ENCODE measurements at places on chromosomes 4 and X. TPM values are rescaled to one million over a fixed set of nuclear protein-coding genes. Genes with fewer than 3 reads are reported as not detected.

GRCh38 chrX:7076245-7076661 is 71.3 kb upstream of the STS start:
- DNase-seq, result no peak
- H3K36me3 ChIP-seq, result no peaks in the 10 kb centered on the region
- H3K27me3 ChIP-seq, result no peaks in the 10 kb centered on the region
- H3K27ac ChIP-seq, result no peak overlapping the region

DNA sequence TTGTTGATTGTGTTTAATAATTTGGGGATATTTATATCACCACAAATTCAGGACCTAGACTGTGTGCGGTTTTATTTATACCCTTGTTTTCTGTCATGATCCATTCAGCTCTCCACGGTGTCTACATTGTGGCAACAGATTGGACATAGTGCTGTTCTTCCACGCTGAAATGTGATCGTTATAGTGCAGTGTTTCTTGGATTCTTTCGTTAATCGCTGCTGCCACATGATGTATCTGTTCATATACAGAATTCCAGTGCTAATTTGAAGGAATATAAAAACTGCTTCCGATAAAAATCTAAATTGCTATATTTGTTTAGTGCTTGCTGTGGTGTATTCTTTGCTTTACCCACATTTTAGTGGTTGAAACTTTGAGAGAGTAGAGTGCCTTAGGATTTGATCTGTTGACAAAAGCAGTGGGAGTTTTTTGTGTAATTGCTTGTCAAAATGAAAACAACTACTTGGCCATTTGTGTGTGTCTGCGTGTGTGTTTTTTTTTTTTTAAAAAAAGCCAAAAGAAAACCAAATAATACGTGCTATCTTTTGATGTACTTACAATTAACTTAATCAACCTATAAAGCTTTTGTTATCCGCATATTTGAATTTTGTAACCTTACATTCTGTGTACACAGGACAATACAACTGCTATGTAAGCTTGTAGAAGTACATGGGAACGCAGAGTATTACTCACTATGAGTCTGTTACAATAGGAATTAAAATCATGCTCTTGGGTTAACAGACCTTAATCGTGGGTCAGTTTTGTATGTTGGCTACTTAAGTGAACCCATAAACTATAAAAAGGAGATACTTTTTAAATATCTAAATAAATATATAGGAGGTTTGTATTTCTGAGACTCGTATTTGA is 353.3 kb downstream of the ARHGAP24 start:
- no peaks in the 10 kb centered on the region for H3K27me3 ChIP-seq
- no peaks in the 10 kb centered on the region for H3K36me3 ChIP-seq
- H3K4me1 ChIP-seq, result peaks cover 17% of the 10 kb centered on the region

DNA sequence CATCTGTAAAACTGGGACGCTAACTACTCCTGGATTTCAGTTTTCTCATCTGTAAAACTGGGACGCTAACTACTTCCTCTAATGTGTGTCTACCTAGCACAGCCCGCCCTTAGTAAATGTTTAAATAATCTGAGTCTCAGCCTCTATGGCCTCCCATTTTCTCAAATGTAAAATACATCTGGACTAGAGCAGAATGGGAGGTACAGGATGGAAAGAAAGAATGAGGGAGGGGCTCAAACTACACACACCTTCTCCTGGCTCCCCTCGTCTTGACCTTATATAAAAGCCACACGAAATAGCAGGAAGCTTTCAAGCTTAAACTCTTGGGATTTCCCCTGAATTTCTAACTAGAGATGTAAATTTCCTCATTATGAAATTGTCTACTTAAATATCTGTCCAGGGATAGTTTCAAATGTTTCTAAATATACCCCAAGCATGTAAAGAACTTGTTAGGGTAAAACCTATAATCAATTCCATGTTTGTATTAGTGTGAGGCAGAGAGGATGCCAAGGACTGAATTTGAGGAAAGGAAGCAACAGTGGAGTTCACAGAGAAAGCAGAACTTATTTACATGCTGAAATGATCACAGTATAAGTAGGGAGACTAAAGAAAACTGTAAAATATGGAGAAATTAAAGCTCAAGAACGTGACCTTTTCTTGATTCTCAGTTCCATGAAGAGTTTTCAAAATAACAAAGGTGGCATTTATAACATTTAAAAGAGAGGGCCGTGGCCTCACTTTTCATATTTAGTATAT is 220.0 kb downstream of the NWD2 start:
- H3K4me3 ChIP-seq, result no peak overlapping the region
- no peaks in the 10 kb centered on the region for H3K36me3 ChIP-seq
- DNase-seq, result no peak

DNA sequence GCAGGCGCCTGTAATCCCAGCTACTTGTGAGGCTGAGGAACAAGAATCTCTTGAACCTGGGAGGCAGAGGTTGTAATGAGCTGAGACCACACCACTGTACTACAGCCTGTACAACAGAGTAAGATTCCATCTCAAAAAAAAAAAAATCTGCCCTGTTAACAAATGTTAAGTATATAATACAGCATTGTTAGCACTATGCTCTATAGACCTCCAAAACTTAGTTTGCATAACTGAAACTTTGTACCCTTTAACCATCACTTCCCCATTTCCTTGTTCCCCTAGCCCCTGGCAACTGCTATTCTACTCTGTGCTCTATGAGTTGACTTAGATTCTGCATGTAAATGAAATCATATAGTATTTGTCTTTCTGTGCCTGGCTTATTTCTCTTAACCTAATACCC is 76.7 kb downstream of the TAB3 start:
- DNase-seq, result no peak
- no peak overlapping the region for H3K27ac ChIP-seq
- no peaks in the 10 kb centered on the region for H3K4me1 ChIP-seq

Gene PAGE2B
- not detected for total RNA-seq

Gene CENPE
- 2.5 TPM for total RNA-seq
